ENCODE measurements at places on chromosomes 3 and 15. TPM values are rescaled to one million over a fixed set of nuclear protein-coding genes. Genes with fewer than 3 reads are reported as not detected.
A peak's percentile ranks its signal among the peaks of the same experiment; 100 is the strongest.

- peak; percentile 56 for DNase-seq
- H3K36me3 ChIP-seq = peaks cover 7% of the 10 kb centered on the region
- peak overlapping the region; percentile 70 for H3K27ac ChIP-seq
- H3K4me3 ChIP-seq = no peak overlapping the region
- peaks cover 17% of the 10 kb centered on the region for H3K4me1 ChIP-seq
- H3K27me3 ChIP-seq = no peaks in the 10 kb centered on the region
These were observed 9.5 kb downstream of the LRRC49 start for GRCh38 chr15:70902107-70902506.

The ACTRT3 gene
- total RNA-seq = 2.2 TPM

The RPS17 gene
- total RNA-seq = 1,874 TPM

The LRRC34 gene
- total RNA-seq = not detected

DNA sequence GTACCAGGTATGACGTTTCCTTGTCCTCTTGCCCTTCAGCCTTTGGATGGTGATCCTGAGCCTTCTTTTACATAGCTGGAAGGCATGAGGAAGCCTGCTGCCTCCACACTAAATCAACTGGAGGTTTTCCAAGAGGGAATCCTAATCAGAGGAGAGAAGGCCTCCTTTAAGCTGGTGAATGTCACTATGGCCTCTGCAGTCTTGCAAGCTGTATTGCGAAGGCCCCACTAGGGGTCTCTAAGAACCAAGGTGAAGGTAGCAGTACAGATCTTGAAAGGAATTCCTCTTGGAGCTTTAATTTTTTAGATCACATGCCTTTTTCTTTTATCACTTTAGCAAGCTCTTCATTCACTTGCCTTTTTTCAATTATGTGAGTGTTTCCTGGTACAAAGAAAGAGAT is 119.2 kb downstream of the GHSR start:
- DNase-seq = no peak
- no peak overlapping the region for H3K4me3 ChIP-seq
- peaks cover 88% of the 10 kb centered on the region for H3K36me3 ChIP-seq
- no peaks in the 10 kb centered on the region for H3K27me3 ChIP-seq
- H3K27ac ChIP-seq = no peak overlapping the region
- H3K4me1 ChIP-seq = no peaks in the 10 kb centered on the region

DNA sequence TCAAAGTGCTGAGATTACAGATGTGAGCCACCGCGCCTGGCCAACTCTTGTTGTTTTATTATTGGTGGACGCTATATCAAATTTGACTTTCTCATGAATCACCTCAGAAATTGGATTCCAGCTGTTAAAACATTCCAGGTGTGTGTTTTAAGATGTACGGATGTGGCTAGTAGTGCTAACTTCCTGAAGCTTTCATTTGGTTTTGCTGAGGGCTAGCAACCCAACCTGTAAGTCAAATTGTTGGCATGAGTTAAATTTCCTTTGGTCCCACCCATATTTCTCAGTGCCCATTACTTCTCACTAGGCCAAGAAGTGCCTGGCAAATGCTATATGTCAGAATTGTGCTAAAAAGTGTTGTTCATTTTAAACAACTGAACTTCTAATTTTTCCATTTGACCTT is 13.1 kb upstream of the KAT2B start:
- no peak overlapping the region for H3K4me3 ChIP-seq
- no peaks in the 10 kb centered on the region for H3K4me1 ChIP-seq
- no peak for DNase-seq
- no peak overlapping the region for H3K27ac ChIP-seq
- H3K27me3 ChIP-seq = no peaks in the 10 kb centered on the region

The TRIM42 gene
- total RNA-seq = not detected

The IGSF11 gene
- 0.18 TPM for total RNA-seq

The MESP1 gene
- not detected for total RNA-seq

The WDR6 gene
- total RNA-seq = 36.8 TPM

DNA sequence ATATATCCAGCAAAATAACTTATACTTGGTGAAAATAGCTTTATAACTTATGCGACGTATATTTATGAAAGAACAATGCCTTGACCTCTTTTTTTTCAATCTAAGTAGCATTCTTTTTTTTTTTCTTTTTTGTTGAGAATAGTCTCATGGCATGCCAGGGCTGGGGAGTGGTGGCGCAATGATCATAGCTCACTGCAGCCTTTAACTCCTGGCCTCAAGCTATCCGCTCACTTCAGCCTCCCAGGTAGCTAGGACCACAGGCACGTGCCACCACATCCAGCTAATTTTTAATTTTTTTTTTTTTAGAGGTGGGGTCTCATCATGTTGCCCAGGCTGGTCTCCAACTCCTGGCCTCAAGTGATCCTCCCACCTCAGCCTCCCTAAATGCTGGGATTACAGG is 43.5 kb downstream of the RAB8B start:
- H3K27ac ChIP-seq = peak overlapping the region; percentile 88
- no peak for DNase-seq
- peaks cover 62% of the 10 kb centered on the region for H3K4me1 ChIP-seq
- H3K4me3 ChIP-seq = no peak overlapping the region
- 0 out of 2 replicates have a peak, but pooled peaks cover 4% of the 10 kb centered on the region for H3K36me3 ChIP-seq
- H3K27me3 ChIP-seq = no peaks in the 10 kb centered on the region

DNA sequence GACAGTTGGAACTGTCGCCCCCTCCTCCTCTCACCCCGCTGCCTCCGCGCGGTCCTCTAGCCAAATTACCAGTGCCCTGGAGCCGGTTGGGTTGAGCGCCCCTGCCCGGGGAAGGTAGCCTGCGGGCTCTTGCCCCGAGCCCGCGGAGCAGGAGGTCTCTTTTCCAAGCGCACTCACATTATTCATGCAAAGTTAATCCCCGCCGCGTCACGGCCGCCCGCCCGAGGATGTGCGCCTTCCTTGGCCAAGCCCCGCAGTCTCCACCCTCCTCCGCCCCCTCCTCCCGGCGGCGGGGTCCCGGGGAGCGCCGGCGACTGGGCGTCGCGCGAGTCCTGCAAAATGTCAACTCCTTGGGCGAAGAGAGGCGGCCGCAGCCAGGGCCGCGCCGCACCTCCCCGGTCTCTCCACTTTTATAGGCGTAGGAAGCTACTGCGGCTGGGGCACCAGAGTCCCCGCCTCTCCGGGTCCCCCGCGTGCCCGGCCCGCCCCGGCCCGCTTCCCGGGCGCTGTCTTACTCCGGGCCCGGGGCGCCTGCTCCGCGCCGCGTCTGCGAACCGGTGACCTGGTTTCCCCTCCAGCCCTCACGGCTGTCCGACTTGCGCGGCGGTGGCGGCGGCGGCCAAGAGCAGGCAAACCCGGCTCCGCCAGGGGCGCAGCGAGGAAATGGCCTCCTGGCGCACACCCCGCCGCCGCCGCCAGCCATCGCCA is at the start of gene THRB:
TSS of gene THRB (minus strand) at position 233 of the 708 bp plus-strand sequence.
- H3K27ac ChIP-seq = peak within 1 kb of the TSS; percentile 57
- DNase-seq = peak; percentile 67
- H3K36me3 ChIP-seq = no peaks in the 10 kb centered on the region

DNA sequence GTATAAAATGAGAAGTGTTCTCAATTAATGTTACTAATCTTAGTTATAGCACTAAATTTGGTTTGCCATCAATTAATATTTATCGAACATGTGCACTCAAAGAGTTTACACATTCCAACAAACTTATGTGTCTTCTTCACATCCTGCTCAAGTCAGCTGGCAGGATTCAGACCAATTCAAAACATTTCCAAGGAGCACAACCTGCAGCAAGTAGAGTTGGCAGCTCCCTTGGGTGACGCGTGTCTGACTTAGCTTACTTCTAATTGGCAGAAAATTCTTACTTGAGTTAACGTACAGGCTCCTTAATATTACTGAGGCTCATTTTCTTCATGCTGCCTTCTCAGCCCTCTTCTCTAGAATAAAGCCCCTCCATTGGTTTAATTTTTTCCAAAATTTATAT is 110.4 kb upstream of the PFN2 start:
- no peak overlapping the region for H3K4me3 ChIP-seq
- H3K36me3 ChIP-seq = no peaks in the 10 kb centered on the region
- peak overlapping the region; percentile 87 for H3K27ac ChIP-seq
- no peak for DNase-seq
- H3K4me1 ChIP-seq = peaks cover 62% of the 10 kb centered on the region
